SJCRH30 (cell line): ENCODE measurements at places on chromosomes 3 and 15.

DNA sequence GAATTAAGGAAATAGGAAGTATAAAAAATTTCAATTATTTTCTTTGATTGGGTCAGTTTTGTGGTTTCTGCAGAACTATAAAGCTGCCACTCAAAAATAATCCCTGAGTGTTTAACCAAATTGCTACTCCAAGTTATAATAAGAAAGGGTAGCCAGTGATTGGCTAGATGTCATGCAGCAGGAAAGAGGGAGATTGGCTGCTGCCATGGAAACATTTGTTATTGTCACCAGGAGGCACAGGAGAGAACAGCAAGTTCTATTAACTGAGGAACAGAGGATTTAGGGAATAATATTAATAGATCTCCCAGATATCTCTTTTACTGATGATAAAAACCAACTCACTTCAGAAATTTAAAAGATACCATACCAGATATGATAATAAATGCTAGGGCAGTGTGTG is 42.6 kb downstream of the CLDN1 start:
- DNase-seq: no peak

DNA sequence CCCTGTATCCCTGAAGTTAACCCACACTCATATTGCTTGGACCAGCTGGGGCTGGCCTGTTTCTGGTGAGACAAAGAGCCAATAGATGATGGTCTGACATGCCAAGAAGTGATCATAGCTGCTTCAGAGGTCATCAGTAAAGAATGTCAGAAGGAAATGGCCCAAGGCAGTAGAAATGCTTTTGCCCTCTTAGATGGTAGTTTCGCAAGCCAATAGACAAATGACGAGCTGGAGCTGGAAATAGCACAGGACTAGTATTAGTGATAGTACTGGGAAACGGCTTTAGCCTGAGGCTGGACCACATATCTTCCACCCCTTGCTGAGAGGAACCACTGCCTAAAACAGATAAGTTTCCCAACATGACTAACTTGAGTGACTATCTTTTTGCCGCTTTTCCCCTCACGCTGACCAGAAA is 176.1 kb upstream of the THBS1 start:
- DNase-seq: no peak

DNA sequence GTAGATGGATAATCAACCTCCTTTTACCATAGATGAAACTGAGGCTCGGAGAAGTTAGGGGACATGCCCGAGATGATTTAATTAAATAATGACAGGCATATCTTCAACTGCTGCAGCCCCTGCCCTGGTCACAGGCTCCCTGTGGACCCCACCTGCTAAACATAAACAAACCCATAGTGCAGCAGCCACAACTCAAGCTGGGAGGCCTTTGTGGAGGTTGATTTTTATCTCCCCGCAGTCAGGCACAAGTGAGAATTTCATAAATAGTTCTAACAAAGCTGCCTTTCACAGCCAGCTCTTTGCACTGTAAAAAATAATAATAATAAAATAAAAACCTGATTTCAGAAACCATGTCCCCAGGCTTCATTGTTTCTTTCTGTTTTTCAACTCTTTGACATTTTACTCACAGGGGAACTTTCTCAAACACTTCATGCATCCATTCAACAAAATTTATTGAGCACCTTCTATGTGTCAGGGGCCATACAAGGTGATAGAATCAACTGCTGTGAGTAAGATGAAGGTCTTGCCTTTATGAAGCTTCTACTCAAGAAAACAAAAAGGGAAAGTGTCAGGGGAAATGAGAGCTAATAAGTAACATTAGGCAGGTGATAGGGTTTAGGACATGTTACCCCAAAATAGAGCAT is 393.6 kb upstream of the PROK2 start:
- peak; percentile 3 for DNase-seq

DNA sequence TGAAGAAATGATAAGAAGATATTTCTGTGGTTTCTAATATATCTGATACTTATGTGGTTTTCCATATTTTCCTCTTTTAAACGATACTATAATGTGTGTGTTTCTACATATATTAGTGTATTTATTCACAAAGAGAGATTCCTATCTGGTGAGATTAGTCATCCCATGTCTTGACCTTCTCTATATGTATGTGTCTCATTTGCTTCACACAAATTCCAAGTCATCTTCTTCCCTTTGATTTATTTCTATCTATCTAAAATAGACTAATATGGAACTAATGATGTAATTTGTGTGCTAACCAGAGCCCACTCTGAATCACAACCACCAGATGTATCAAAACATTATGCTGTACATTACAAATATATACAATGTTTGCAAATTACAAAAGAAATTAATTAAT is 154.7 kb upstream of the KCNMB2 start:
- DNase-seq: no peak

GRCh38 chr3:94004301-94004910 is 24.0 kb downstream of the STX19 start:
- peak; percentile 60 for DNase-seq

GRCh38 chr15:31023841-31024240 is 32.4 kb upstream of the MTMR10 start:
- DNase-seq: no peak

DNA sequence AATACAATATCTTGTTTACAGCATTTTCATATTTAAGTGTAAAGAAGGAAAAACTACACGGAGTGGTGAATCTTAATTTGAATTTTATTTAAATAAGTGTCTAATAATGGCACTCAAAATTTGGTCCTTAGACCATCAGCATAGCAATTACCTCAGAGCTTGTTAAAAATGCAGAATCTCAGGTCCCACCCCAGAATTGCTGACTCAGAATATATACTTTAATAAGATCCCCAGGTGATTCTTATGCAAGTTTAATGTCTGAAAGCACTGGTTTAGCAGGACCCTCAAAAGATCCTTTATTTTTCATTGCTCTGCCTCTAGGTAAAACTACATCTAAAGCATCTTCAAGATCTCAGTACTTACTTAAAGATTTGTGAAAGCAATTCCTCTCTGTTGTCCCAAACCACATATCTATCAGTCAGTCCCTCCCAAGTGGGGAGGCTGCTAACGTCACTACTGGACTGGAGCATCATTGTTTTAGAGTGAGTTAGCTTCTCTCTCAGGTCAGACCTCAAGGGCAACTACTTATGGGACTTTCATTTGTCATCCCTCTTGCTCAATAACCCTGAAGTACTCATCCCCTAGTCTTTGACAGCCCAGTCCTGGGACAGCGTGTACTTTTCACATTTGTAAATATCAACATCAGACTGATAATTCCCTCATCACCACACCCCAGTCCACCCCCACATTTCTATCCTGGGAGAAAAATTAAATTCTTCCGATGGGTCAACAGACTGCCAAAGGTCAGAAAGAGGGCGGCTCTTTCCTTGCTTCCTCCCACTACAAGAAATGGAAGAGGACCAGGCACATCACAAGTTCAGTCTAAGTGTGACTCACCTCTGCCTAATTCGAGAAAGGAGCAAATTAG is 76.7 kb downstream of the CBLB start:
- no peak for DNase-seq

DNA sequence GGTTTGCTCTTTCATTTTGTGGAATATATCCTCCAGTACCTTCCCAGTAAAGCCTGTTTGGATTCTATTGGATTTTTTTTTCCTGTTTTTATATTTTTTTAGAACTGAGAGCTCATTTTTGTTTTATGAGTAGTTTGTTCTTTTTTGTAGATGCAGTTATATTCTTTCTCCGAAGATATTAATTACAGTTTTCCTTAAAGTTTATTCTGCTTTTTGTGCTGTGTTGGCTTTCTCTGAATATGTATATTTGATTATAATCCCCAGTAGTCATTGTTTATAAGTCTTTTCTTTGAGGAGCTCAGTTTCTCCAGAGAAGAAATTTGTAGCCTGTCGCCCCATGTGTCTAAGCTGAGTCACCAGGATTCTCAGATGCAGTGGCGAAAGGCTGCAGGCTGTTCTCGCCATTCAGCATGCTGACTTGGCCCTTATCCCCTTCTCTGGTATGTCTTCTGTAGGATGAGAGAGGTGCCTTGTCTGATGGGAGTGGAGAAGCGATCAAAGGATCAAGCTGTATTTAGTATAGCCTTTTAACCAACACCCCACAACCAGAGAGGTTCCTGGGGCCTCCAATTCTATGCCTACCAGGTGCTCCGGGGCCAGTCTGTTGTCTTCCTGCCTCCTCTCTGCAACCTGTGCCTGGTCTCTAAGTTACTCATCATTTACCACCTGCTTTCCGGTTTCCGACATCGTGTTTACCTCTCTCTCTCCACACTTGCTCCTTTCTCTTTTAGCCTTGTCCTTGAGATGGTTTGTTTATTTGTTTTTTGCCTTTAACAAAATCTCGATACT is 31.7 kb upstream of the MFSD1 start:
- DNase-seq: peak; percentile 16

DNA sequence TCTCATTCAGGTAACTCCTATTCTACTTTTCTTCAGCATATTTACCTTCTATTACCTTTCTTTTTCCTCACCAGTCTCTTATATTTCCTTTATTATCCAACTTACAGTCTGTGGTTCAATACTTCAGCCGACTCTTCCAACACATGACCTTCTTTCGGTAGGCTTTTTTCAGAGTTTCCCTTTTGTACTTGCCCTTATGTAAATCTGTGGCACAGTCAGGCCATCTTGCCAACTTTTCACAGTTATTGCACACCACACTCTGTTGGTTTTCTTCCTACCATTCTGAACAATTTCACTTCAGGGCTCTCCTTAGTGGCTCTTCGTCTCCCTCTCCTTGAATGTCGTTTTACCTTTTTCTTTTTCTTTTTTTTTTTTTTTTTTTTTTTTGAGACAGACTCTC is 427.8 kb downstream of the LPP start:
- no peak for DNase-seq

- DNase-seq: no peak
Observed at GRCh38 chr3:133527081-133527715, 46.3 kb upstream of the CDV3 start.

DNA sequence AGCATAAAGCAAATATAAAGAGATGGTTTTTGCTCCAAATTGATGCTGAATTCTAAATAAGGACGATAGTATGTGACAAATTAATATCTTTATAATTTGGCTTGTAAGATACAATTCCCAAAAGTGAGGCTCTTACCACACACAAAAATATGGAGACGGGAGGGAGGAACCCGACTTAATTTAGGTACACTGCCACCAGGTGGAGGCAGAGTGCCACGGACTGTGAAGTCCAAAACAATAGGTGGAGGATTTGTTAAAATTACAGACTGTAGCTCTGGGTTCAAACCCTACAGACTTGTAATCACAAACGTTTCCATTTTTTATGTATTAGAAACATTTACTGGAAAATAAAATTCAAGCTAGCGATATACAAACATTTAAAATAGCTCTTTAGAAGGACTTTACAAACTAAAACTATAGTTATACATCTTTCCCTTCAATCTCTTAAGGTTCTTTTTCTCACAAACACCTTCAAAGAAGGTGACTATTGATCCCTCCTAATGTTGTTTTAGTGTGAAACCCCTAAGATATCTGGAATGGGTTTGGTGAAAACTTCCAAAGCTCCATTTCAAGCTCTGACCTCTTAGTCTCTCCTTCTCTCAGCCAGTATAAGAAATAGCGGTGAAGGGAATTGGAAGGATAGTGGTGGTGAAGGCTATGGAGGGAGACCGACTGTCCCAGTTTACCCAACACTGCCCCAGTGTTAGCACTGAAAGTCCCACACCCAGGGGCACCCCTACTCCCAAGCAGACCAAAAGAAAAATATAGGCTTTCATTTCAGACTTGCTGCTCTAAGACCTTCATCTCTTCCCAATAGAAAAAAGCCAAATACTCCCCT is 89.7 kb downstream of the AQP9 start:
- DNase-seq: peak; percentile 92

DNA sequence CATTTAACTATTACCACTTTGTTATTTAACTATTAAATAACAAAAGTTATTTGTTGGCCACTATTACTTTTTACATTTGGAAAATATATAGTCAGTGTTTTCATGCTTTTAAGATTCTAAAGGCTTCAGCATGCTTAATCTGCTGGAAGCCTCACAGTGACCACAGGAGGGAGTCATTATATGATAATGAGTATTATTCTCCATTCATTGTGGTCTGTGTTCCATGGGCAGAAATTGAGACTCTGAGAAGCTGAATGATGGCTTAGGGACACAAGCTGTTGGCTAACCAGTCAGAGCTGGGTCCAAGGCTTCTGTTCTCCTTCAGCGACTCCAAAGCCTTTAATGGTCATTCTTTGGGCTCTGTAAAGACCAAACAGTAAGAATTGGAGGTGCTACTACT is 64.7 kb downstream of the BFSP2 start:
- DNase-seq: no peak

DNA sequence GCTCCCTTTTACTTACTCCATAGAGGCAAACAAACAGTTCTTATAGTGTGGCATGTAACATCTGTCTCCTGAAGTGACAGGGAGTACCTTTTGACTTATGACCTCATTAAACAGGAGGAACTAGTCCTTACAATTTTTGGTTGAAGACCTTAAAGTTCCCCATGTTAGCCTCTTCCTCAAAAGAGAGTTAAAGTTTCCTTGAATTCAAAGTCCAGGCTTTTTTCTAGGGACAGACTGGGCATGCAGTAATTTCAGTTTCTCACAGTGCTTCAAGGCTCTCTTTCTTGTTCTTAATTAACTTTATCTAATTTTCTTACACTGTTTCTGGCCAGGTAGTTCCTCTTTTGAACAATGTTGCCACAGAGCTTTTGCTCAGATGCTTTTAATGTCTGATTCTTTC is 12.1 kb downstream of the GOLM2 start:
- DNase-seq: no peak

DNA sequence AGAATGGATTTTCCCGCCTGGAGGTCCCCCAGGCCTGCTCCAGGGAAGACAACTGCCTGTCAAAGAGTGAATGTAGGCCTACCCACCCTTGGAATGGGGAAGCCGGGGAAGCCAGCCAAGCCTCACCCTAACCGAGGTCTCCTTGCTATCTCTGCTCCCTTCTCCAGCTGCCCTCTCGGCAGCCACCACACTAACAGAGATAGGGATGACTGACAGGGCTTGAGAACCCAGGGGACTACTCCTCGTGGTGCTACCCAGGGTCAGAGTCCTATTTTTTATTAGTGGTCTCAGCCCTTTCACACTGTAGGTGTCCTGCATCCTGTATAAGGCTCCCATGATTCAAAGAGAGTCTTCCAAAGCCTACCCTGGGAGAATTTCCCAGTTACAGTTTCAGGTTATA is 160.6 kb upstream of the CHRM5 start:
- DNase-seq: no peak

DNA sequence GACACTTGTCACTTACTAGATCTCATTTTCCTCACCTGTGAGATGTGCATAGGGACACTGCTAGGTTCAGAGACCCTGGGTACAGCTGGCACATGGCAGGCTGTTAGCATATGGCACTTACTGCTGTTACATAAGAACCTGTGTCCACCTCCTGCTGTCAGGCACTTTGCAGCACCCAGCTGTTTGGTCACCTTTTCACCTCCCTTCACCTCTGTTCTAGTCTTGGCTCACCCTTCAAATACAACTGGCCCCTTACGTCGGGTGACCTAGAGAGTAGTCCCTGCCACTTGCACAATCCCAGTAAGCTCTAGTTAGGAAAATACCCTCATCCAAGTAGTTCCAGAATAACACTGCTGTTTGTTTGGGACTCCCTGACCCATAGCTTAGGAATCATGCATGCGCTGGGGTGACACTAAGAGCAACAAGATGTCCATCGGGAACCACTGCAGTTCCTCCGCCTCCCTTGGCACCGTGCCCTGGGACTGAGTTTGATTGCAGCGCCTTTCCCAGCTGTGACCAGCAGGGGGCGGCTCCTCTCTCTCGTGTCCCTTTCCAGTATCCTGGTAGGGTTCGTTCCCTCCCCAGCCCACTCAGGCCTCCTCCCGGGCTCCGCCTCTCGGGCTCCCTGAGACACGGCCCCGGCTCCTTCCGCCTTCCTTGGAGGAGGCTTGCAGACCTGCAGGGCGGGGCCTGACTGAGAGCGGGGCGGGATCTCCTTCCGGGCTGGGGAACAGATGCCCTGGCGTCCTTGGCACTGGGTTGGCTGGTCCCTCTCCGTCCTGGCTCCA is 78.6 kb downstream of the ABHD5 start:
- peak; percentile 89 for DNase-seq

GRCh38 chr3:15703346-15703745 is 94.4 kb downstream of the ANKRD28 start:
- no peak for DNase-seq
